ENCODE measurements at places on chromosomes 2 and 18. TPM values are rescaled to one million over a fixed set of nuclear protein-coding genes. Genes with fewer than 3 reads are reported as not detected.

DNA sequence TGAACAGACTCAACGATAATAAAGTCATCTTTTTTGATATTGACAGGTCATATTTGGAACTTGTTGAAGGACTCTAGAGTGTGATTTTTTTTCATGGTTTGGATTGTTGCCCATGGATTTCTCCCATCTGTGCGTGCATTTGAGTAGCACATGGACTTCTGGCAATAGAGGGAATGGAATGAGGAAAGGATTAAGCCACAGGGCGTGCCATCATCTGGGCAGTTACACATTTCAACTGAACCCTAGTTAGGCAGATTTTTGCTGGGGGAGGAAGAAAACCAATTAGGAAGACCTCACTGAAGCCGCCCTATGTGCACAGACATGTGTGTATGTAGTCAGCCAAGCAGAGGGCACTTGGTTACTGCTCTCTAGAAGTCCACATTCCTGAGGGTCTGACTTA lies 72.6 kb downstream of the TPGS2 start:
- DNase-seq = no peak

GRCh38 chr2:104929663-104930062 lies 75.7 kb downstream of the POU3F3 start:
- no peak for DNase-seq

- DNase-seq = no peak
These were observed 473.6 kb upstream of the NRXN1 start for GRCh38 chr2:51505533-51505932.

- no peak for DNase-seq
These were observed 4.7 kb downstream of the ASB1 start for GRCh38 chr2:238431456-238431855.

Gene CLEC4F
- 0.18 TPM for total RNA-seq

Gene LIMS4
- 102 TPM for total RNA-seq

Gene ZNF521
- 118 TPM for total RNA-seq

Gene ITGB6
- 0.47 TPM for total RNA-seq

GRCh38 chr18:58862851-58863538 lies 1.7 kb upstream of the ZNF532 start:
- no peak for DNase-seq

Gene LGALSL
- 3.6 TPM for total RNA-seq

DNA sequence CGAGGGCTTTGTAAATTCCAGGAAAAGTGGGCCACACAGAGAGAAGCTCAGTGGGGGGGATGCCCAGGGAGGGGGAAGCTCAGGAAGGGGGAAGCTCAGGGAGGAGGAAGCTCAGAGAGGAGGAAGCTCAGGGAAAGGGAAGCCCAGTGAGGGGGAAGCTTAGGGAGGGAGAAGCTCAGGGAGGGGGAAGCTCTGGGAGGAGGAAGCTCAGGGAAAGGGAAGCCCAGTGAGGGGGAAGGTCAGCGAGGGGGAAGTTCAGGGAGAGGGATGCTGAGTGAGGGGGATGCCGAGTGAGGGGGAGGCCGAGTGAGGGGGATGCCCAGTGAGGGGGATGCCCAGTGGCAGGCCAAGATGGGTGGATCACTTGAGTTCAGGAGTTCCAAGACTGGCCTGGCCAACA lies 821 bp upstream of the CHRNG start:
- no peak for DNase-seq
